Purkinje cell (primary cell): ENCODE measurements at places on chromosomes 11 and 22. TPM values are rescaled to one million over a fixed set of nuclear protein-coding genes. Genes with fewer than 3 reads are reported as not detected.

MYOD1 gene
- polyA plus RNA-seq: not detected in 2 replicates

RIBC2 gene
- polyA plus RNA-seq: not detected in 2 replicates

BET1L gene
- 4.3 and 4.5 TPM in 2 replicates for polyA plus RNA-seq

HEPACAM gene
- 9.0 and 13.6 TPM in 2 replicates for polyA plus RNA-seq

SYNGR1 gene
- polyA plus RNA-seq: 16.2 and 23.8 TPM in 2 replicates

FAM227A gene
- polyA plus RNA-seq: 0.07 and 0.93 TPM in 2 replicates

CCDC34 gene
- polyA plus RNA-seq: 6.8 and 7.5 TPM in 2 replicates

TECTA gene
- polyA plus RNA-seq: 0.40 and 1.2 TPM in 2 replicates

KDM4E gene
- not detected in 2 replicates for polyA plus RNA-seq

OR4A16 gene
- polyA plus RNA-seq: not detected in 2 replicates

PIK3IP1 gene
- polyA plus RNA-seq: 1.6 and 2.7 TPM in 2 replicates

MMP20 gene
- not detected in 2 replicates for polyA plus RNA-seq

CHRM1 gene
- polyA plus RNA-seq: 5.9 TPM in 1 of 2 replicates, not detected in the other
